Activated T-helper 1 cell treated with anti-CD3 and anti-CD28 coated beads, Interleukin-2, amount 50 U/mL, for 16 hours (primary cell): ENCODE measurements at places on chromosomes 1 and 21.

DNA sequence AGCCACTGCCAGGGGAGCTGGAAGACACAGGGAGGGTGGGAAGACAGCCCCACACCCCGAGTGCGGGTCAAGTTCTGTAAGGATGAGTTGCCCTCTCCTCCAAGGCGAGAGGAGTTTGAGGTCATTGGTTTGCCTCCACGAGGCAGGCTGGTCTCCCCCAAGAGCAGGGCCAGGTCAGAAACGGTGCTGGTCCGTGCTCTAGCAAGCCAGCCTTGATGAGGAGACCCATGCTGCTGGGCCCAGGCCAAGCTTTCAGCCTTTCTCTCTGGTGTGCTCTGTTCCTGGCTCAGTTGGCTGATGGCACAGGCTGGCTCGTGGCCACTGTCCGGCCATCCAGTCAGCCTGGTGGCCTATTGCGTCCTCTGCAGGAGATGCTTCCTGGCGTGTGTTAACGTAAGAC is 12.0 kb upstream of the PCBP3 start:
- no peak for DNase-seq

- no peak for DNase-seq
These were observed 125.0 kb upstream of the JUN start for GRCh38 chr1:58908561-58909560.

- no peak for DNase-seq
These were observed 391 bp upstream of the KIAA1614 start for GRCh38 chr1:180912211-180912800.

GRCh38 chr1:52159033-52159789 is 17.3 kb downstream of the ZFYVE9 start:
- no peak for DNase-seq

- no peak for DNase-seq
These were observed 5.6 kb downstream of the MAP10 start for GRCh38 chr1:232810856-232811255.

DNA sequence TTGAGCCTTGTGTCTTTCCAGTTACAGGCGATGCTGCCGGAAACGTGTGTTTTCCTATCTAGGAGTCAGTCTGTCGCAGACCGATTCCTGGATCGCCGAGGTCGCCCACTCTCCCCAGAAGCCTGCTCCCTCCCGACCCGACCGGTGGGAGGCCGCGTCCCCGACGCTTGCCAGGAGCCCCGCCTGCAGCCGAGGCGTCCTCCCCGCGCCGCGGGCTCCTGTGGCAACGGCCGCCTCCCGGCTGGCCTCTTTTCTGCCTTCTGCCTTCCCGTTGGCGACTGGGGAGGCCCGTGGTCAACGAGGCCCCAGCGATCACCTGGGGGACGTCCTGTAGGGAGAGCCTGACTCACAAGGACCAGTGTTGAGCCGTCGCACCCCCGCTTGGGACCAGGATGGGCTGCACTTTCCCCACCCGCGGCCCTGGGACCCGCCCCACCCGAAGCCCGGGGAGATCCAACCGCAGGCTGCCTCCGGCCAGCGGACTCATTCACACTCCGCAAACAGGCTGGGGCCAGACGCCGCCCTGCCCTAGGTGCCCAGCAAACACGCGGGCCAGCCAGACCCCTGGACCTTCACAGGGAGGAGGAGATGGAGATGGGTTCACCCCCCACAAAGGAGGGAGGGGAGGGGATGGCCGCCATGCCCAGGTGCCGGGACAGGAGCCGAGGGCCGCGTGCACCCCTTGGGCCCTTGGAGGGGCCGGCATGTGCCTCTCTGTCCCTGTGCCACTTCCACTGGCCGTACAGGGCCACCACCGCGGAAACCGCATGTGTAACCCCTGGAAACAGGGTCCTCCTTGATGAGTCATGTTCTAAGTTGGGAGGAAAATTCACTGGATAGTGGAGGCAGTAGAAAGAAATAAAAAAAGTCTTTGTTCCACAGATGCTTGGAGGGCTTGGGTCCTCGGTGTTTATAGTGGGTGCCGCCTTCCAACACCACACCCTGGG is 7.2 kb upstream of the COL6A1 start:
- DNase-seq: no peak

GRCh38 chr1:67748630-67749029 is 63.6 kb downstream of the GADD45A start:
- DNase-seq: no peak

DNA sequence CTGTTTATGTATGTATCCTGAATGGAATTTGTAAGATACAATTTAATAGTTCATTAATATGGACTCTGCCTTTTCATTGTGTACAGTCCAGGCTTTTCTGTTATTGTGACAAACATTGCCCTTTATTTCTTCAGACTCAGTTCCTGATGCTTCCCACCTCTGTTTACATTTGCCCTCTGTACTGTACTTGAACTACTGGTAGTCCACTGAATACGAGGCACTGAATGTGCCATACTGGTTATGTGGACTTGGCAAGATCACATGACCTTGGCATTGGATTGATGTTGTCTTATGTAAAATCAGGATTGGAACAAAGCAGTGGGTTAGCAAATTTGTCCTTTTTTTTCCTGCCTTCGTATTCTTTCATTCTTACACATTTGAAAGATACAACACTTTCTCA is 27.8 kb downstream of the RALGPS2 start:
- DNase-seq: no peak

GRCh38 chr21:25831300-25831960 is 96.7 kb downstream of the GABPA start:
- no peak for DNase-seq

- no peak for DNase-seq
These were observed 23.5 kb downstream of the PSEN2 start for GRCh38 chr1:226893936-226894335.

DNA sequence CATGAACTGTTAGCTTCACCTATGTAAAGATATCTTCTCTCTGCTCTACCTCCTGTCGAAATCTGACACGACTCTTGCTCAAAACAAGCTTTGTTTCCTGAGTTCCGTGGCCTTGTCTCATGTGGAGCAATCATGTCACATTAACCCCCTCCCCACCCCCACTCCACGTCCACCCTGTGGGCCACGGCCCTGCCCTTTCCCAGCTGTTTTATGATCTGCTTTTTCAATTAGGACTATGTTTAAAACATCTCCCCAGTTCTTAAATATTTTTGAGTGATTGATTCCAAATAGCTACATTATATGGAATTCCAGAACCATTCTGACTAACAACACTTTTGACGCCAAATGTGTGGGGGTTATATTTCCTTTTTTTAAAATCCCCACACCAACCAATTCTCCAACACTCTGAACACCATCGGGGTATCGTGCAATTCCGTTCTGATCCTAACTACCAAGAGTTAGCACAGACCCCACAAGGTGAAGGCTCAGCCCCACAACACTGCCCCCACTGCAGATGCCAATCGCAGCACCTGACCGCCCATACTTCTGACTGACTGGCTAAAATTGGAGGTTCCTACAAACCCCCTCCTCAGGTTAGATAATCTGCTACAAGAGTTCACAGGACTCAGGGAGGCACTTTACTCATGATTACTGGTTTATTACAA is 12.7 kb upstream of the S100A8 start:
- no peak for DNase-seq

DNA sequence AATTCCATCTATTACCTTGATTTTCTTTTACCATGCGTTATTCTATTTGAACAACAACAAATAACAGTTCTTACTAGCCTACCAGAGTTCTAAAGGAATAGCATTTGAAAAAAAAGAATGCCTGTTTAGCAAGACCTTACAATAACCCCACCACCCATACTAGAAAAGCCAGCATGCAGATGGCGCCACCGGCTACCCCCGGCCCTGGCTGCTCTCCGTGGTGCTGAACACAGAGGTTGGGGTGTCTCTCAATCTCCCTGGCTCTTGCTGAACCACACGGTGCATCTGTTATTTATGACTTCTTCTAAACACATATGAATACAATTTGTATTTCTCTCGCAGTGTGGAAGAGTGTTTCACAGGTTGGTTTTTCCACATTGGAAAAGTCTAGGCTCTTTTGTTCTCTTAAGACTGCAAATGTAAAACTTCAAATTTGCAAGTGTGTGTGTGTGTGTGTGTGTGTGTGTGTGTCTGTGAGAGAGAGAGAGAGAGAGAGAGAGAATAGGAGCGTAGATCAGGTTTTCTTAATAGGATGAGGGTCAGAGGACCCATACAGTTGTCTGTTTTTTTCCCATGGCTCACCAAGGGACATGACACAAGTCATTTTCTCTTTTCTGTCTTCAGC is 13.6 kb downstream of the GRIK3 start:
- no peak for DNase-seq

DNA sequence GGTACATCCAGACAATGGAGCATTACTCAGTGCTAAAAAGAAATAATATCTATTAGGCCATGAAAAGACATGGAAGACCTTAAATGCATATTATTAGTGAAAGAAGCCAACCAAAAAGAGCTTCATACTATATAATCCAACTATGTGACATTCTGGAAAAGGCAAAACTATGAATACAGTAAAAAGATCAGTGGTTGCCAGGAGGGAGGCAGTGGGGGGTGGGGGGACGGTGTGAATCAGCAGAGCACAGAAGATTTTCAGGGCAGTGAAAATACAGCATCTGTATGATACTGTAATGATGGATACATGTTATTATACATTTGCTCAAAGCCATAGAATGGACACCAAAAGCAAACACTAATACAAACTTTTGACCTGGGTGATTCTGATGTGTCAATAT is 339.4 kb upstream of the SNX7 start:
- DNase-seq: no peak

DNA sequence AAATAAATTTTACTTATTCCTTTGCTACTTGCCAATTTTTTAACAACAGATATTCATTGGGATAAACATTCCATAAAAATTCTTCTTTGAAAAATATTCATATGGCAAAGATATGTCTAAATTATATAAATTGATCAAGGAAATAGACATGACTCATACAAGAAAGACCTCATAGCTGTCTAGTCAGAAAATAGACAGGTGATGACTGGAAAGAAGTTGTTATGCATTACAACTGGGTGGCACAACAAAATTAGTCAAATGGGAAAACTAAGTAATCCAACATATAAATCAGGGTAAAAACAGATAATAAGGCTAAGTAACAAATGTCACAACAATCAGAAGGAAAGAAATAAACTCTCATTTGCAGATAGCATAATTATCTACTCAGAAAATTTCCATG is 92.0 kb downstream of the USH2A start:
- DNase-seq: no peak

DNA sequence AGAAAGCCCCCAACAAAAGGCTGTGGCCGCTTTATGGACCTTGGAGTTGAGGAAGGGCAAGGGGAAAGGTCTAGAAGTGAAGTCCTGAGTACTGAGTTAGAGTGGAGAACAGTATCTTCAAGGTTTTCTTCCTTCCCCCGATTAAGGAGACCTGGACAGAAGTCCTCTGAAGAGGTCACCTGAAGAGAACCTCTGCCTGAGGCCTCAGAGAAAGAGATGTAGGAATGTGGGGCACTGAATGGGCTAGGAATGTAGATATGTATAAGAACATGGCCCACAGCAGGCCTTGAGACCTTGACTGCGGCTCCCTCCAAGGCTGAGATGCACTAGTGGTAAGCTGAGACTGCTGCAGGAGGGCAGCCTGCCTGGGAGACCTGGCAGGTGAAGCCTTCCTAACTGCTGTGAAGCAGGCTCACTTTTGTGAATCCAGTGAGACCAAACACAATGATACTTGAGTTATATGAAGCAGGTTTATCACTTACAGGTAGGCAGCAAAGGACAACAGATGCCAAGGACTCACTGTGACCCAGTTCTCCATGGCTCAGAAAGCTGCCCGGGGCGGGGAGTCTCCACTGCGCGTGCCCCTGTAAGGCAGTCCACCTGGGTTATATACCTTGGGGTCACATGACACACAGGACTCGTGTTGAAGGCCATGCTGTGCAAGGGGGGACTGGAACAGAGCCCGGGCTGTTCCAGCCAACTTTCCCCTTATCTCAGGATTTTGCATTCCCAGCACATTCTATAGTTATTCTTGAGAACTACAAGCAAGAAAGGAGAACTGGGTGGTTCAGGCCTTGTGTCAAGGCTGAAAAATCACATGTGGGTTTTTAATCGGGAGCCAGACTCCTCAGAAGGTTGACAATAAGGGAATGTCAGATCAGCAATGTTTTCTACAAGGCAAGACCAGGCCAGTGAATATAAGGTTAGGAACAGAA is 78.8 kb upstream of the PPM1J start:
- DNase-seq: no peak

DNA sequence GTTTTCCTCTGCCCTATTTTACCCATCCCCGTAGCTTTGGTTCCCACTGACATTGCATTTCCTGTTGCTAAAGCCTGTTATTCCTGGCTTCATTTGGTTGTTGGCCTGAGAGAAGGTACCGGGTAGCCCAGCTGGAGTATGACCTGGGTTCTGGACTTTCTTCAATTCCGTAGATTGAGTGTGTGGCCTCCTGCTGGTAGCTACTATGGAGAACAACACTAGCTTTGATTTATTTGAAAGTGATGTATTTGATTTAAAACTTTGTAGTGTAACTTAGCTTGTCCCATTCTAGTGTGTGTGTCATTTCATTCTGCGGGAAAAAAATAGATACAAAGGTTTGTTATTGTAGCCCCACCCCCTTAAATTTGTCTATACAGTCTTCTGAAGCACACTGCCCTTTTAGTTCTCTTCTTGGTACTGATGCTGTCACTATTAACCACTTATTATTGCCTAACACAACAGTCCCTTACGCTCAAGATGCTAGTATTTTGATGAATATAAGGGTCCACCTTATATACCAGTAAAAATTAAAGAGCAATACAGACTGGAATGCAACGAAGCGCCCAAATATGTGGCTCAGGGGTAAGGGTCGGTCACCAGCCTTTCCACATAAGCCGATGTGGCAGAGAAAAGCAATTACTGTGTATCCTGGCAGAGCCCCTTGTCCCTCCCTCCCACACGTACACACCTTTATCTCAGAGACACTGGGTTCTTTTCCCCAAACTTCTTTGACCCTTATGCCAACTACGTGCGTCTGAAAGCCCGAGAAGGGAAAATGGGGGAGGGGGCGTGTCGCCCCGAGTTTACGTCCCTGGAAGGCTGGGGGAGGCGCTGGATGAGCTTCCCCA is 643 bp upstream of the MOV10 start:
- no peak for DNase-seq

- DNase-seq: no peak
These were observed 32.0 kb downstream of the SUSD4 start for GRCh38 chr1:223331929-223332328.

GRCh38 chr21:19767546-19767945 is 1230.7 kb upstream of the NCAM2 start:
- DNase-seq: no peak

GRCh38 chr1:197041486-197042353 is 25.3 kb downstream of the F13B start:
- no peak for DNase-seq

- DNase-seq: no peak
These were observed 47.8 kb upstream of the CCDC190 start for GRCh38 chr1:162908780-162909179.

- DNase-seq: no peak
These were observed 782 bp upstream of the SDE2 start for GRCh38 chr1:225999912-226000337.

GRCh38 chr1:237013608-237014007 is 9.4 kb upstream of the MT1HL1 start:
- no peak for DNase-seq

DNA sequence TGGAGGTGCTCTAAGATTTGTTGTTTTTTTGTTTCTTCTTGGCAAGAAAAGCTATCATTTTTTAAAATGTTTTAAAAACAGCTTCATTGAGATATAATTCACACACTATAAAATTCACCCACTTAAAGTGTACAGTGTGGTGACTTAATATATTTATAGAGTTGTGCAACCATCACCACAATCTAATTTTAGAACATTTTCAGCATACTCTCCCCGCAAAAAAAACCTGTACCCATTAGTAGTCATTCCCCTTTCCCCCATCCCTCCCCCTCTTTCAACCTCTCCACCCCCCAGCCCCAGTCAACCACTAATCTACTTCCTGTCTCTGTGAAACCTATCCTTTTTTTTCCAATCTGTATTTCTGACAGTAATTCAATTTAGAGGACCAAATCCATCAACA is 30.6 kb downstream of the ZC3H11B start:
- no peak for DNase-seq
